ENCODE measurements at places on chromosomes 7 and 10. TPM values are rescaled to one million over a fixed set of nuclear protein-coding genes. Genes with fewer than 3 reads are reported as not detected.
A peak's percentile ranks its signal among the peaks of the same experiment; 100 is the strongest.

Gene GDF2
- total RNA-seq = not detected

DNA sequence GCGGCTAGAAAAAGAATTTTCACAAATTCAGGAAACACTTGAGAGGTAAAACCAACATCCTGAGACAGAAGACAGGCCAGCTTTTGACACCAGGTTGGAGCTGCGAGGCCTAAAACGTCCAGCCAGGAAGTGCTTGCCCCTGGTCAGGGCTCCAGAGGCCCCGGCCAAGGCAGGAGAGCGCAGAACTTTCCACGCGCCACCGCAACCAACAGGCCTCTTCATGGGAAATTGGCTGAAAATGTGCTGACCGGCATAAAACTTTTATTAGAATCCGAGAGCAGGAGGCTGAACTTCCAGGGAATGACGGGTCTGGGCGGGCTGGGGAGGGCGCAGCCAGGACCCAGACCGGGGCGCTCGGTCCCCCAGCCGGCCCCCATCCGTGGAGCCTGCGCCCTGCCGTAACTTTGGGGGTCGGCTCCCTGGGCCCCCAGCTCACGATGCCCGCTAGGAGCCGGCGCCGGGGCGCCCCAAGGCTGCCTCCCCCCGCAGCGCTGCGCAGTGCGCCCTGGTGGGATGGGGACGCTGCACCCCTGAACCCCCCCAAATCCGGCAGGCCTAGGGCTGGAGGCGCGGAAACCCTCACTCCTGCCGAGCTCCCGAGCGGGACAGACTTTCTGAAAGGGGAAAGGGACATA lies 414.0 kb upstream of the MKI67 start:
- peak; percentile 78 for DNase-seq

Gene LRRD1
- total RNA-seq = not detected

Gene GALNT11
- total RNA-seq = 29.6 TPM

GRCh38 chr10:22646388-22646853 lies 68.0 kb downstream of the PIP4K2A start:
- no peak for DNase-seq

DNA sequence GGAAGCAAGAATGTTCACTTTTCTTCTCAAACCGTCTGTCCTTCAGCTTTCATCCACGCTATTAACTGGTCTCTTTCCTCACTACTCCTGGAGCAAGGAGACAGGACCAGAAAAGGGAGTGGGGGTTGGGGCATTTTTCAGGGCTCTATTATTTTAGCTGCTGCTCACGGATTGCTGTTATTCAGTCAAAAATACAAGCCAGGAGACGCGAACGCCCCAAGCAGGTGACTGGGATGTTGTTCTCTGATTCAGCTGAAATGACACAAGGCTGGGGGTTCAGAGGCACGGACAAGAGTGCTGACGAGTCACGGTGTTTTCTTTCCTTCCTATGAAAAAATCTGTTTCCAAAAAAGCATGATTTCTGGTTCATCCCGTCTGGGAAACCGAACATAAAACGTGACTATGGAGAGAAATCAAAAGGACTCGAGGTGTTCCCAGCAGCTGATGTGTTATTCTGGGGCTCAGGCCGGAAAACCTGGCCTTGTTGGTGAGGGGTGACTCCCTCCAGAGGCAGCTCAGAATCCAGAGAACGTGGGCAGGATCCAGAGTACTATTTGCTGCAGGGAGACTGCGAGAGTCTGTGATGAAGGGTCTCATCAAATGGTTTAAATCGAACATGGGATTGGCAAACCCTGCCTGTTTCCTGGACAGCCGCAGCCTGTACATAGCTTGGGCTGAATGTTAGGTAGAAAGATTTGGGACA lies 3.5 kb upstream of the INHBA start:
- DNase-seq = no peak
